Stimulated activated CD8-positive, alpha-beta memory T cell treated with anti-CD3 and anti-CD28 coated beads, Interleukin-7, amount 100 ng/mL, for 24 hours (primary cell): ENCODE measurements at places on chromosomes 11 and 22.

DNA sequence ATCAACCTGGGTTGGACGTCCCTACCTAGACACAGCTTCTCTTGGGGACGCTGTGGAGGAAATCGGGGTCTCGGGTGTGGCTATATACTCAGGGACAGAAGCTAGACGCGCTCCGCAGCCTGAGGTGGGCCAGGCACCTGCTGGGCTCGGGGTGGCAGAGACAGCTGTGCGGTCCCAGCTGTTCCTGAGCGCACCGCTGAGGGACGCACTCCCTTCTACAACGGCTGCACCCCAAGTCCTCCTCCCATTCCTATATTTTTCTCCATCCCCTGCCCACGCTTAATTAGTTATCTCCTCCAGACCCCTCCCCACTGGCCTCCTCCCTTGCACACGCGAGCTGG lies 188 bp upstream of the MTNR1B start:
- DNase-seq: no peak

DNA sequence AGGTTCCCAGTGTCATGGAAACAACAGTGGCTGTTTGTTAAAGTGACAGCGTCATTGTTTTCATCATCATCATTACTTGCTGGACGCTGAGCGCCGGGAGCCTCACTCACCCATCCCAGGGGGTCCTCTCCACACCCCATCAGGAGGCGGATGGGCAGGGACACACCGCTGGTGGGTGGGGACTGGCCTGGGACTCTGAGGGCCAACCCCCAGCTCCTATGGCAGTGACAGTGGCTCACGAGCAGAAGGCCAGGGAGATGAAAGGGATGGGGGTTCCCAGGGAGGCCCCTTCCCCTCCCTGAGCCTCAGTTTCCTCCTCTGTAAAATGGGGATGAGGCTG lies 76.6 kb upstream of the PRR5 start:
- no peak for DNase-seq

DNA sequence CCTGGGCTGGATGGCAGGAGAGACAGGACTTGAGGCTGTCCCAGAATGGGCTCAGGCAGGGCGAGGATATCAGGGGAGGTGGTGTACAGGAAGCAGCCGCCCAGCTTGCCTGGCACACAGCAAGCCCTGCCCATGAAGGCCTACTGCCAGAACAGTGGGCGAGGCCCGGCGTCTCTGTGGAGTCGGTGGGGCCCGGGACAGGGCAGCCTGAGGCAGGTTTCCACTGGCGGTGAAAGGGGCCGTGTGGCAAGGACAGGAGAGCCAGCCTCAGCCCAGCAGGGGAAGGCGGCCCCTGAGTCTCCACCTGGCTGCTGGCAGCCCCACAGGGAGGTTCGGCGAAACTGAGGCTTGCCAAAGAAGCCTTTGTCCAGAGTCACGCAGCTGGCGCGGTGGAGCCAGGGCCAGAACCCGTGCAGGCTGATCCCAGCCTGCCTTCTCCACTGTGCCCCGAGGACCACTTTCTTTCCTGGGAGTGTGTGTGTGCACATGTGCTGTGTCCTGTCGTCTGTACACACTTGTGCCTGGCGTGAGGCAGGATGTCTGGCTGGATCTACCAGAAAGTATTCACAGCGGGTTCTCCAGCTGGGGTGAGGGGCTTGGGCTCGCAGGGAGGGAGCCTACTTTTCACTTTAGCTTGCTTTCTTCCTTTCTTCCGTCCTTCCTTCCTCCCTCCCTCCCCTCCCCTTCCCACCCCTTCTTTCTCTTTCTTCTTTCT lies 1.2 kb downstream of the TSPO start:
- DNase-seq: no peak

DNA sequence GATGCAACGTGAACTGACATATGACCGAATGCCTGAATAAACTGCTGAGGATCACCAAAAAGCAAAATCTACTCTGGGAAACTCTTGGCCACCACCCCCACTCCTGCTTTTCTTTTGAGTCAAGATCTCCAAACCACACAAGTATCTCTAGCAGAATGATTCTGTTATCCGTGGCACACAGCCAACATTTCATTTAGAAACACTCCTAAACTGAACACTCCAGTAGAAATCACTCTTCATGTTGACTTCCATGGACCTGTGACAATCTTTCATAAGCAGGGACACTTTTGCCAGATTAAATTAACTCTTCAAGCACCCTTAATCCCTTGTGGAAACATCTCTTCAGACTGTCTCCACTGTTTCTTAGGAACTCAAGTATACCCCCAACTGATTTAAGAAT lies 44.4 kb downstream of the VSIG10L2 start:
- DNase-seq: no peak

GRCh38 chr11:110766316-110766715 lies 54.1 kb upstream of the ARHGAP20 start:
- DNase-seq: no peak

- DNase-seq: no peak
Measured at GRCh38 chr11:68813773-68814172, 27.9 kb downstream of the CPT1A start.

DNA sequence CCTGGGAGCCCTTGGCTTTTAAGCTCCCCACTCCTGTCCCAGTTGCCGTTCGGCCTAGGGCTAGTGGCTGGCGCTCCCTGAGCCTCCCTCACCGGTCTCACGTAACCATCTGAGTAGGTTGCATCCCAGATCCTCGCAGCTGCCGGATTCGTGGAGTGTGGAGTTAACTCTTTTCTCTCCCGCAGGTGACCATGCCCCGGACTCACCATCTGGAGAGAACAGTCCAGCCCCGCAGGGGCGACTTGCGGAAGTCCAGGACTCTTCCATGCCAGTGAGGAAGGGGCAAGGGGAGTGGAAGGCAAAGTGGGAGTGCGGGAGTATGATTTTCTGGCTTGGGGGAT lies 902 bp downstream of the MUS81 start:
- DNase-seq: no peak

DNA sequence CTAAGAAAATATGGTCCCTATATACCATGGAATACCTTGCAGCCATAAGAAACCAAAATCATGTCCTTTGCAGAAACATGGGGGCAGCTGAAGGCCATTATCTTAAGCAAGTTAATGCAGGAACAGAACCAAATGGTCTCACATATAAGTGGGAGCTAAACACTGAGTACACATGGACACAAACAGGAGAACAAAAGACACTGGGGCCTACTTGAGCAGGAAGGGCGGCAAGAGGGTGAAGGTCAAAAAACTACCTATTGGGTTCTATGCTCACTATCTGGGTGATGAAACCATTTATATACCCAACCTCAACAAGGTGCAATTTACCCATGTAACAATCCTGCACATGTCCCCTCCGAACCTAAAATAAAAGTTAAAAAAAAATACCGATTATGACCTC lies 22.5 kb downstream of the GAS2 start:
- no peak for DNase-seq

DNA sequence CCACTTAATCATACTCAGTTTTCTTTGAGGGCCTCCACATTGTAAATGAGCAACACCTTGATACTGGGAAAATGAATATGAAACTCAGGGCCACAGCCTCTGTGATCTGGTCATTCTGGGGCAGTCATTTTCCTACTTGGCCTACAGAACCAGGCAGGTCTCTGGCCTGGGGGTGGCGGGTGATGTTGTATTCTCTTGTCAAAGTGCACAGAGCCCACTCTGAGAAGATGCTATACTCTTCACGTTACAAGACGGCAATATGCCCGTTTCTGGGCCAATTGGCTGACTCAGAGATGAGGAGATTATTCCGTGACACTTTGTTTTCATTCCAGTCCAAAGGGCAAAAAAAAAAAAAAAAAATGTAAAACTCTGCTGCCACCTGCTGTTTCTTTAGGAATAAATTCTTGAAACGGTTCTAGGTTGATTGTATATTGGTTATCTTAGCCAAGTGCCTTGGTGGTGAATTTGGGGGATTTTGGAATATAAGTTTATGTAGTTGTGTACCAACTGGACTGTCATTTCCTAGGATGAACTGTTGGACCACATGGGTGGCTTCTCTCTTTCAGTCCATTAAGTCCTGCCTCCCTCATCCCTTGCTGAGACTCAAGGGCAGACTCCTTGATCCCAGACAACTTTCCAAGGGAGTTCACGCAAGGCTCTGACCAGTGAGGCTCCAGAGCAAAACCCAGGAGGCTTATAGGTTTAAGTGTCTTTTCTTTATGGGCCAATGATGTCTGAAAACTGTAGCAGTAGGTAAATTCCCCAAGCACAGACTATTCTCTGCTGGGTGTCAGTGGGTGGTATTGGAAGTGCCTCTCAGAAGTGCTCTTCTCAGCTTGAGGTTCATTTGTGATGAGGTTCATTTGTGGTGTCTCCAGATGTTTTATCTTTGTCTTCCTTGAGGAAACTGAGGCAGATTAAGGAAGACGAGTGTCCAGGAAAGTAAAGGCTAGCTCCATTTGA lies 18.2 kb downstream of the ADM start:
- DNase-seq: no peak

- no peak for DNase-seq
Measured at GRCh38 chr11:3817181-3817800, 8.9 kb downstream of the PGAP2 start.

DNA sequence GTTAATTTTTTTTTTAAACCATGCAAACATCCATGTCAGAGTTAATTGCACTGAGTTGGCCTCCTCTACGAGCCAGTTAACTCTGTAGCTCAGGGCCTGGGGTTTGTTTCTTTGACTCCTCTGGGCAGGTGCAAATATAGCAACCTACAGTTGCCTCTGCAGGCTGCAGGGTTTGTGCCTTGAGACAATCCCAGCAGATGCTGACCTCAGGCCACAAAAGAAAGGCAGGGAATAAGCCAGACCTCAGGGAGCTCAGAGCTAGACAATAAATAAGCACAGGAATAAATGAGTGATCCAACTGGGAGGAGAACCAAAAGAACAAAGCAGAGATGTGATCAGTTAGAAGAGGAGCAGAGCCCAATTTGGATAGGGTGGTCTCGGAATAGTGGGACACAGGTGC lies 390.8 kb downstream of the SHANK2 start:
- no peak for DNase-seq

GRCh38 chr11:132111838-132112237 lies 741.4 kb downstream of the NTM start:
- DNase-seq: no peak

- DNase-seq: no peak
Measured at GRCh38 chr11:46917762-46918082, 628 bp downstream of the LRP4 start.

DNA sequence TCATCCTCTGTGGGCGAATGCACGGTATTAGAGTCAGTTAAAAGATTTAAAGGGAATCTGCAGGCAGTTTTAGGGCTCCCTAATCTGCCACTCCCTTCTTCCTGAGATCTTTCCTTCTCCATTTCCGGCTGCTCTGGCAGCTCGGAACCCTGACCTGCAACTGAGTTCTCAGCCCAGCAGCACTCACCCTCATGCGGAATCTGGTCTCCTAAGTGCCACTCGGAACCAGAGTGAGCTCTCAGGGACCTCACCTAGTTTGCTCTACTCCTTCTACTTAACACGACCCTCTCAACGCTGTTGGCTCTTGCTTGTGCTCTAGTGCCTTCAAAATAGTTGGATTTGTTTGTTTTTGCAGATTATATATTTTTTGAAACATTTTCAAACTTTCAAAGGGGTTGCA lies 19.3 kb upstream of the IL10RA start:
- DNase-seq: no peak

GRCh38 chr11:110856996-110857812 lies 145.0 kb upstream of the ARHGAP20 start:
- no peak for DNase-seq

GRCh38 chr11:15936011-15936410 lies 420.3 kb downstream of the SOX6 start:
- no peak for DNase-seq

DNA sequence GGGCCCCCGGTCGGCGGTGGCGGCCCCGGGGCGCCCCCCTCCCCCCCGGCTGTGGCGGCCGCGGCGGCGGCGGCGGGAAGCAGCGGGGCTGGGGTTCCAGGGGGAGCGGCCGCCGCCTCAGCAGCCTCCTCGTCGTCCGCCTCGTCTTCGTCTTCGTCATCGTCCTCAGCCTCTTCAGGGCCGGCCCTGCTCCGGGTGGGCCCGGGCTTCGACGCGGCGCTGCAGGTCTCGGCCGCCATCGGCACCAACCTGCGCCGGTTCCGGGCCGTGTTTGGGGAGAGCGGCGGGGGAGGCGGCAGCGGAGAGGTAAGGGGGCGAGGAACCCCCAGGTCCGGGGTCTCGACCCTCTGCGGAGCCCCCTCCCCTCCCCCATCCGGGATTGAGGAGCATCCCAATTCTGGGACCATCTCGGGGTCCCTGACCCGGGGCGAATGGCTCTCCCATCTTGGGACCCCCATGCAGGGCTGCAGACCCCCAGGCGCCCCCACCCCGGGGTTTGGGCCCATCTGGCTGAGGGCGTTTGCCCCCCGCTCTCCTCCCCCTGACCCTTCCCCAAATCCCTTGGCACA lies 431 bp downstream of the KMT2A start:
- DNase-seq: no peak

DNA sequence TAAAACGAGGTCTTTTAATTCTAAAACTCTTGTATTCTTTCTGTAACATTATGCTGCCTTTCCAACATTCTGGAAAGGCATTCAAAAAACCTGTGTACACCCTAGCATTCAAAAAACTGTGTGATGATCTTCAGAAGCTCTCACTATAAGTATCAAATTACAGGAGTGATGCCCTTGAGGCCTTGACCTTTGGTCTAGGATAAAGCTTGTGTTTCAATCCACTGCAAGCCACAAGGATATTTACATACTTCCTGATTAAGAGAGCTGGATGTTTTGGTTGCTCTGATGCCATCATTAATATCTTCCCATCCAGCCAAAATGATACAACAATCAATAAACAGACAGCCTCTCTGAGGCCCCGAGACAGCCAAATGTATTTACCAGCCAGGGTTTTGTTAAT lies 11.9 kb downstream of the CLPB start:
- no peak for DNase-seq

DNA sequence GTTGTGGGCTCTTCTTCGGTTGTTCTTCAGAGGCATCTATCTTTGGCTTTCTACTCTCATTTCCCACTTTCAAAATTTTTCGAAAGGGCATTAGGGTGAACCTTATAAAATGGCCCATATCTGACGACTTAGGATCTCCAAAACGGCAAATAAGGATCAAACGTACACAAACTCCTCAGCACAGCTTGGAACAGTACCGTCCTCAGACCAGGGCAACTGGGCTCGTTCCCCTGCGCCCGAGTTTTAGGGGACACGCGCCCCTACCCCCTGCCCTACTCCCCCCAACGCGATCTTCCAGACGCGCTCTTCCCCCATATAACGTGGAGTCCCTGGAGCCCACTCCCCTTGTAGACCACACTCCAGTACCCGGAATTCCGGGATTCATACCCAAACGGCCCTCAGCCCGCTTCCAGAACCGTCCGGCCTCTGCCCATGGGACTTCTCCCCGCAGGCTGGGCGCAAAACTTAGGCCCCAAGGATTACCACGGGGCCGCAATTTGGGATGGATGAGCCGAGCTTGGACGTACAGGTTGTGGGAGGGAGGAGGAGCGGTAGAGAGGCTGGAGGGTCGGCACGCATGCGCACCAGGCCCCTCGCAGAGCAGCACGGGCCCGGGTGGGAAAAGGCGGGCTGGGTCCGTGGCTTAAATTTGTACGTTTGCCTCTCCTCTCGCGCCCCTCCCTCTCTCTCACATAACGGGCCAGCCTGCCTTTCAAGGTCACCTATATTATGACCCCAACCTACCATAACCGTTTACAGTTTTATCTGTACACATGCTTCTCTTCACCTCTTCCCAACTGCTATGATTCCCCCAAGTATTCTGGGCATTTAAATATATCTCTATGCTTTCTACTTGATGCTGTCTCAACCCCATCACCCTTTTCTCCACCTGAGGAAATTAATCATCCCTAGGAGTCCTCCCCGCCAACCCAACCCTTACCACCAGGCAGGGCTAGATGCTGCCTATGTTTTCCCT lies 3.4 kb downstream of the CCDC89 start:
- DNase-seq: peak; percentile 43

- no peak for DNase-seq
Measured at GRCh38 chr11:56916587-56916986, 72.1 kb upstream of the OR5AK2 start.

GRCh38 chr11:7088921-7089320 lies at the start of gene RBMXL2:
Gene RBMXL2 (plus strand): TSS chr11:7088998. CDS start chr11:7089121, 123 bp downstream.
- no peak for DNase-seq
